Amniotic epithelial cell (primary cell): ENCODE measurements at places on chromosomes 12 and 14.

DNA sequence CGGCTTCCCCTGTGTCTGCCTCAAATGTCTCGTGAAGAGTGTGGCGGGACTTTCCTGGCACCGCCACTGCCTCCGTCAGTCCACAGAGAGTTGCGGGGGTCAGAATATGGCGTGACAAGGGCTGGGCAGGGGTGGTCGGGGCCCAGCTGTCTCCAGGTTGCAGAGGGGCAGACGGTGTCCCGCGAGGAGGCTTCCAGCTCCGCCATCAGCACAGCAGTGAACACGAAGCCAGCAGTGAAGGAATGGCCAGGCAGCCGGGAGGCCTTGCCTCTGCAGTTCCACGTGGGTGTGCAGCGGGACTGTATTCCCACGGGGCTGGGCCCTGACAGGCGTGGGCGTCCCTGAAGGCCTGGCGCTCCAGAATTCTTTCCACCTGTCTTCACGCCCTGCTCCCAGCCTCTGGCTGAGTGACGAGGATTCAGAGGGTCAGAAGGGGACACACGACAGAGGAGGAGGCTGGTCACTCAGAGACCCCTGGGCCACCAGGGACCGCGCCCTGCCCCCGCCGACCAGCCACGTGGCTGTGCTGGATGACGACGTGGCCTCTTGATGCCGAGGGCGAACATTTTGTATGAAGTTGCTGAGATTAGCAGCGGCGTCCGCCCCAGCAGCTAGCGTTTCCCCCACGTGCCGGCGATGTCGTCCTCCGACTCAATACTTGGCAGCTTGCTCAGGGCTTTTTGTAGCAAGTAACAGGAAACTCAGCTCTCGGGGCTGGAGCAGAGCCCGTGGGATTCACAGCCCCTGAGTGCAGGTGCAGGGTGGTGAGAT lies 25.0 kb upstream of the GALNT9 start:
- DNase-seq: no peak

GRCh38 chr12:68247785-68248184 lies 5.6 kb downstream of the IL22 start:
- DNase-seq: no peak

DNA sequence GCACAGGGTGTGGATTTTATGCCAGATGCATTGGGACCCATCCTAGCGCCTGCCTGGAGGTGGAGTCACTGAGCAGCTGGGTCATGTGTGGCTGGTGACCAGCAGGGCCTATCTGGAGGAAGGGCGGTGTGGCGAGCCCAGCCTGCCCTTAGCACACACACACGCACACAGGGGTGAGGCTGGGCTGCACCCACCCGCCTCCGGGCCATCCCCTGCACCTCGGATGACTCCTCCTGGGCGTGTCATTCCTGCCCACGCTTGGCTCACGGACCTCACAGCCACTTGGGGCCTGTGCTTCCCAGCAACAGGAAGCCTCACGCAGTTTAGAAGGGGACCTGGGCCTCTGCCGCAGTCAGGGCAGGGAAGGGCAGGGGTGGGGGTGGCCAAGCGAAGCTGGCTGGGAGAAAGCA lies 36.2 kb upstream of the FZD10 start:
- DNase-seq: no peak

- peak; percentile 70 for DNase-seq
These were observed 80.8 kb downstream of the EP400 start for GRCh38 chr12:132030367-132031038.

DNA sequence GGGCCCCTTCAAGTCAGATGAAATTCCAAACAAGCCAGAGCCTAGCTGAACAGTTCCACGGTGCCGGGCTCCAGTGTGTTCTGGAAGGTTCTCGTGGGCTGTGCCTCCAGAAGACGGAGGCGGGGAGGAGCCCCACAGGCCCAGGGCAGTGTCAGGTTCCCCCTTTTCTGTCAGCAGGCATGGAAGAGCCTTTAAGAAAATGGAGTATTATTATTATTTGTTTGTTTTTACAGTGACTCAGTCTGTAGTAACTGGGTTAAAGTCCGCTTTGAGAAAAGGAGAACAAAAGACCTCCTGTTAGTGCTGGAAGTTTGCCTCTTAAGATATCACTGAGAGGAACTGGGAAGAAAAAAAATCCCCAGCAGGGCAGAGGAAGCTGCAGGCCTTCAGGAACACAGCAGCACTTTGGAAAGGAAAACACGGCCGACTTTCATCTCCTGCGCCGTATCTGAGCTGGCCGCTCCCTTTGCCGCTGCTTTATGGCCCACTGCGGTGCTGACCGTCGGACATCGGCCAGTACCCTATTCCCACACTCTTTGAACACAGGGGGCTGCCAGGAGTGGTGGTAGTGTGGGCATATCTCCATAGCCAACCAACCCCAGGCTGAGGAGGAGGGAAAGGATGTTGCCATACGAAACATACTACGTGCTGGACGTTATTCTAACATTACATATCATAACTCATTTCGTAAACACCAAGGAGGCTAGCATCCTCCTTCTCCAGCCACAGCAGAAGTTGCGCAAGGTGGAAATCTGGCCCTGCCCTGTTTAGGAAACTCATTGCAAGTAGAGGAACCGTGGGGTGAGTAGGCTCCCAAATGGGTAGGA lies 194.0 kb downstream of the ZFP36L1 start:
- peak; percentile 94 for DNase-seq

- DNase-seq: no peak
These were observed 32.8 kb upstream of the RERG start for GRCh38 chr12:15253990-15254389.

- DNase-seq: no peak
These were observed 58.3 kb downstream of the TESPA1 start for GRCh38 chr12:54926246-54926645.

- DNase-seq: no peak
These were observed 70.9 kb upstream of the ETV6 start for GRCh38 chr12:11578461-11578993.

DNA sequence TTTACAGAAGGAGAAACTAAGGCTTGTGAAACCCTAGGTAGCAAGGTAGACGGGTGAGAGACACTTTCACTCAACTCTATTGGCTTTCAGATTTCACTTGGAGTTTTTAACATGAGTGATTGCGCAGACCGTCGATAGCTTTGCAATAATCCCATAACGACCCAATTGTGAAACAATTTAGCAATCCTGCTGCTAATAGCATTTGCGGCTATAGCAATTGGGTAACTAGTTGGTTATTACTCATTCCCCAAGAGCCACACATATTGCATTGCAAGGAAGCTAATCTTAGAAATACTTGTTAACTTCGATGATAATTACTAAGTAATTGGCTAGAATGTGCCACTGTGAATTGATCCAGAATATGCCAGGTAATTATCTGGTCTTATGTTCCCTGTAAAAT lies 159.9 kb upstream of the NOS1 start:
- DNase-seq: no peak

- no peak for DNase-seq
These were observed 392.3 kb downstream of the MED13L start for GRCh38 chr12:115885040-115885690.

GRCh38 chr14:22822571-22823098 lies 7.1 kb upstream of the MRPL52 start:
- DNase-seq: peak; percentile 77

DNA sequence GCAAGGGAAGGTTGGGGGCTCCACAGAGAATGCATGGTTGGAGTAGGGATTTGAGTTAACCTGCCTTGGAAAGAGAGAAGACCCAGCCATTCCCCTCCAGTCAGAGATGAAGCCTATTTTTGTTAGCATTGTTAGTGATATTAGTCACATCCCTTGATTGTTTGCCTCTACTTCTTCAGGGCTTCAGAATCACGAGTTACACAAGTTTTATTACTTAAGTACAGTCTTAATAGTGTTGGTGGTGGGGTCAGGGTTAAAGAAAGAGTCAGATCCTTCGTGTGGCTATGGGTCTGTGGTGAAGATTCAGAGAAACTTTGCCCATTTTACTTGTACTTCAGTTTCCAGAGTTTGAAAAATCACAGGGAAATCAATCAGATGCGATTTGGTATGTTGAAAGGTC lies 363.1 kb downstream of the LRIG3 start:
- peak; percentile 83 for DNase-seq
